MCF 10A (cell line): ENCODE measurements at places on chromosomes 5 and 9. TPM values are rescaled to one million over a fixed set of nuclear protein-coding genes. Genes with fewer than 3 reads are reported as not detected.

Gene CDKN2B
- total RNA-seq, result not detected in 2 replicates

Gene POLR3G
- total RNA-seq, result 13.2 and 13.6 TPM in 2 replicates

Gene PPP2R2B
- total RNA-seq, result 0.54 TPM in 1 of 2 replicates, not detected in the other

Gene PTAR1
- total RNA-seq, result 41.4 and 43.5 TPM in 2 replicates

Gene PCAT7
- not detected in 2 replicates for total RNA-seq

Gene CCDC127
- 4.5 and 5.8 TPM in 2 replicates for total RNA-seq

Gene INSYN2B
- 0.19 and 0.49 TPM in 2 replicates for total RNA-seq

Gene IFNK
- total RNA-seq, result not detected in 2 replicates

Gene SLC2A6
- total RNA-seq, result 0.32 and 0.42 TPM in 2 replicates

- no peak overlapping the region for H3K27ac ChIP-seq
- H3K4me3 ChIP-seq, result no peak overlapping the region
- peak; percentile 50 for DNase-seq
Measured at GRCh38 chr5:119255571-119256356, 100.1 kb upstream of the TNFAIP8 start.

- peaks cover 6% of the 10 kb centered on the region for H3K4me1 ChIP-seq
- no peak overlapping the region for H3K4me3 ChIP-seq
- H3K27ac ChIP-seq, result no peak overlapping the region
- H3K36me3 ChIP-seq, result no peaks in the 10 kb centered on the region
- no peak for DNase-seq
- H3K27me3 ChIP-seq, result no peaks in the 10 kb centered on the region
Measured at GRCh38 chr5:127848098-127848497, 144.9 kb downstream of the CCDC192 start.

DNA sequence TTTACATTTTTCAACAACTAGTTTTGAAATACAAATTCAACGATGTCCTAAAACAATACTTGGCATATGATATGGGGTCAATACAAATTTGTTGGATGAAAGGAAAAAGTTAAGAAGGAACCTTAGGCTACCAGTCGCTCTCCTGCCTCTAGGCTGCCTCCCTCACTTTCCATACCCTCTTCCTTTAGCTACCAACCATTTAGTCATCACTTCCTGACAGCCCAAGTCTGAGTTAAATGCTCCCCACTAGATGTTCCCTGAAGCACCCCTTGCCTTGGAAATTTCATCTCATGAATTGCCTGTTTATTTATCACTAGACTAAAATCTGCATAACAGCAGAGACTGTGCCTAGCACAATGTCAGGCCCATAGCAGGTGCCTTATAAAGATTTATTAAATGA lies 2.7 kb upstream of the LARS1 start:
- H3K36me3 ChIP-seq, result peaks cover 5% of the 10 kb centered on the region
- no peak overlapping the region for H3K4me3 ChIP-seq
- H3K27me3 ChIP-seq, result no peaks in the 10 kb centered on the region
- peaks cover under 1% of the 10 kb centered on the region for H3K4me1 ChIP-seq

DNA sequence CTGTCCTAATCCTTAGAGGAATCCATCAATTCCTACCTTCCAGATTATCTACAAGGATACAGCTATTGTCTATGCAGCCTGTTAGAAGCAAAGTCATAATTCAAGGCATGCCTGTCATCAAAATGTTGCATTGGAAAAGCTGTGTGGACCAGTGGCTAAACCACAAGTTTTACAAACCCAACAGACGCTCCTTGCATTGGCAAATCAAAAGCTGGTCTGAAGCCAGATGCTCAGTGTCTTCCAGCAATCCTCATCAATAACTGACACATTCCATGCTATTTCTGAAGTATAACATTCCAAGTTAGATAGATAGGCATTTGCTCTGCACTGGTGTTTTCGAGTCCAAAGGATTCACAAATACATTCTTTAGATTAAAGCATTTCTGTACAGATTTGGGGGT lies 213.6 kb downstream of the EBF1 start:
- DNase-seq, result no peak
- H3K36me3 ChIP-seq, result no peaks in the 10 kb centered on the region
- H3K27ac ChIP-seq, result no peak overlapping the region
- no peaks in the 10 kb centered on the region for H3K4me1 ChIP-seq

DNA sequence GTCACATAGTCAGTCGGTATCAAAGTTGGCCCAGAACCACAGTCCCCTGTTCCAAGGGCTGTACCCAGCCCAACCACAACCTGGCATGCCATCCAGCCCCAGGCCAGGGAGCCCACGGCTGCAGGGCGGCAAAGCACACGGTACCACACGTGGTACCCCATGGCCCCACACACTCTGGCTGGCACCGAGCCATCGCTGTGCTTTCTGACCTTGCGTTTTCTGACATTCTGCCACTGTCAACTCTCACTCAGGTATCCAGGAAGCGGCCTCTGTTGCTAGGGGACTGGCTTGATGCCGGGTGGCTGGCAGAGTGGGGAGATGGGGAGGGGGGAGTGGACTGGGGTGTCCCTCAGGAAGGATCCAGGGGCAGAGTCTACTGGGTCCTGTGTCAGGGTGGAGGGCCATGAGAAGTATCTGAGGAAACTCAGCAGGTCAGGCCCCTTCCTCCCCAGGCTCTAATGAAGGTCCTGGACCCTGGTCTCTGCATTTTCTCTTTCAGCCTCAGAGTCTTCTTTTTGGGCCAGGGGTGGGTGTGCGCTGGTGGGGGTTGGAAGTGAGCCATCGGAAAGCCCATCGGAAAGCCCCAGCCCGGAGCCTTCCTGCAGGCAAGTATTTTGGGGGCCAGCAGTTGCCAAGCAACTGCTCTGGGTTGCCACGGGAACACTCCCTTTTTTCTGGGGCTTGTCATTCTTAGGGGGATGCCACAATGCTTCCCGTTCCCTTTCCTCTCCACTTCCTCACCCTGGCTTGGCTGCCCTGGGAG lies 21.0 kb upstream of the RALGDS start:
- DNase-seq, result no peak
- H3K4me3 ChIP-seq, result no peak overlapping the region
- H3K27ac ChIP-seq, result no peak overlapping the region
- peaks cover 8% of the 10 kb centered on the region for H3K4me1 ChIP-seq

DNA sequence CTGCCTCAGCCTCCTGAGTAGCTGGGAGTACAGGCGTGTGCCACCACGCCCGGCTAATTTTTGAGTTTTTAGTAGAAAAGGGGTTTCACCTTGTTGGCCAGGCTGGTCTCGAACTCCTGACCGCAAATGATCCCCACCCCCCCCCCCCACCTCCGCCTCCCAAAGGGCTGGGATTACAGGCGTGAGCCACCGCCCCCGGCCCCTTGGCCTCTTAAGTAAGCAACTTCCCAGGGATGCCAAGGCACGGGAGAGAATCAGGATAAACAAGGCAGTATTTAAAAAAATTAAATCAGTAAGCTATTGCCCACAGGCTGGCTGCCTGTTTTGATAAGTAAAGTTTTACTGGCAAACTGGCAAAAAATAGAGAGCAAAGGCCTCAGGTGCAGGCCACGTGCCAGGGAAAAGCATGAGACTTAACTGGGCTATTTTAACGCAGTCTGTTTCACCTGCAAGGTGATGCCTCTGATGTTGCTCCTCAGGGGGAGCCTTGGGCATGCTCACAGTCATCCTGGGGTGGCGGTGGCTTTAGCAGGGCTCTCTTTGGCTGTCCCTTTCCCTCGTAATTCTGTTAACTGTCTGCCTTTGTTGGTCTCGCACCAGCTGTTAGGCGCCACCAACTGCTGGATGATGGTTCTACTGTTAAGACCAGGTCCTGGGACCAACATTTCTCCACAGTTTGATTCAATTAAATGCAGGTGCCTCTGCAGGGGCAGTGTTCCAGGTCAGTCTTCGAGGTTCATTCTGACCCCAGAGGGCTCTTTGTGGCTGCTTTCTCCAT lies 19.4 kb upstream of the RNF130 start:
- DNase-seq, result peak; percentile 61
- no peaks in the 10 kb centered on the region for H3K27me3 ChIP-seq
- no peak overlapping the region for H3K27ac ChIP-seq
- no peaks in the 10 kb centered on the region for H3K4me1 ChIP-seq
- H3K36me3 ChIP-seq, result no peaks in the 10 kb centered on the region

DNA sequence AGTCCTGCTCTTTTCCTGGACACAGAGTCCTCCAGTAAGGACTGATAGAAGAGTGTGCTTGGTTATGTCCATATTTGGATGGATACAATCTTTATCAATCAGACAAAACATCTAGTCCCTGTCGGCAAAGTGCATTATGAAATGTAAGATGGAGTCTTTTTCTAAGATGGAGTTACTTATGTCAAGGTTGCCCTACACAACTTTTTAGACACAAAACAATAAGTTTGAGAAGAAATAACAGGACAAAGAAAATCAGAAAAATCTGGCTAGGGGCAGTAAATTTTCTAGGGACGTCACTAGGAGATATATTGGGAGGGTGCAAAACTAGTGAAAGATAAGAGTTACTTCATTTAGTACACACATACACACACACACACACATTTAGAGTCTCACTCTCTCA lies 23.3 kb upstream of the SUB1 start:
- no peak overlapping the region for H3K4me3 ChIP-seq
- no peak for DNase-seq
- H3K4me1 ChIP-seq, result no peaks in the 10 kb centered on the region
- no peaks in the 10 kb centered on the region for H3K36me3 ChIP-seq

- no peaks in the 10 kb centered on the region for H3K36me3 ChIP-seq
- peaks cover 22% of the 10 kb centered on the region for H3K27me3 ChIP-seq
- no peak overlapping the region for H3K4me3 ChIP-seq
- no peaks in the 10 kb centered on the region for H3K4me1 ChIP-seq
- no peak for DNase-seq
- no peak overlapping the region for H3K27ac ChIP-seq
Measured at GRCh38 chr9:69583645-69584234, 88.4 kb downstream of the APBA1 start.

DNA sequence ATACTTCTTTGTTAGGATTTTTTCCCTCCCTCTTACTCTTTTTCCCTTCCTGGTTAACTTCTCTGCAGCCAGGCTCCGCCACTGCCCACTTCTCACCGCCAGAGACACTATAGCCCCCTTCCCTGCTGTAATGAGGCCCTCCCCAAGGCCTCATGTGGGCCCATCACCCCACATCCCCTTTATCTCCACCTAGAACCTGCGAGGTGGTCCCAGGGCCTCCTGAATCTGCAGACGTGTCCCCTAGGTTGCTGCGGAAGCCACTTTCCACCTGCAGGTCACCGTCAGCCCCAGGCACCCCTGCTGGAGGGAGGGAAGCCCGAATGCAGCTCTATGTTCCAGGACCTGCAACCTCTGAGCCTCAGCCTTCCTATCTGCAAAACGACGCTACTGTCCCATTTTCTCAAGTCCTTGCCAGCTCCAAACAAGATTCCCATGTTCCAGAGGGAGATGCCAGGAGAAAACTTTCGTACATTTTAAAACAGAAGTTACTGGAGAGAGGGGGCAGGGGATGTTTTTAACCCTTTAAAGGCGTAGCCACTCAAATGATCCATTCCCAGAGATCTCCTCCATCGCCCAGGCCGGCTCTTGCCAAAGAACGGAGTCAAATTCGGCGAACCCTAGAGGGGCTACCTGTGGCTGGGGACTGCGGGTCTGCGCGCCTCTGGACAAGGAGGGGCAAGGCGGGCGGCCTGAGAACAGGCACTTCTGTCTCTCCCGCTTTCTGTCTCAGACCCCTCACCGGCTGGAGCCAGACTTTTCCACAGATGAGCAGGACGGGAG lies 929 bp downstream of the SH3PXD2B start:
- peak overlapping the region; percentile 90 for H3K27ac ChIP-seq
- H3K4me1 ChIP-seq, result peaks cover 44% of the 10 kb centered on the region
- DNase-seq, result peak; percentile 53
- peak overlapping the region; percentile 91 for H3K4me3 ChIP-seq

GRCh38 chr9:132641216-132641615 lies 28.6 kb downstream of the DDX31 start:
- peaks cover 65% of the 10 kb centered on the region for H3K36me3 ChIP-seq
- no peaks in the 10 kb centered on the region for H3K4me1 ChIP-seq
- no peak overlapping the region for H3K4me3 ChIP-seq
- H3K27ac ChIP-seq, result no peak overlapping the region
- no peaks in the 10 kb centered on the region for H3K27me3 ChIP-seq

DNA sequence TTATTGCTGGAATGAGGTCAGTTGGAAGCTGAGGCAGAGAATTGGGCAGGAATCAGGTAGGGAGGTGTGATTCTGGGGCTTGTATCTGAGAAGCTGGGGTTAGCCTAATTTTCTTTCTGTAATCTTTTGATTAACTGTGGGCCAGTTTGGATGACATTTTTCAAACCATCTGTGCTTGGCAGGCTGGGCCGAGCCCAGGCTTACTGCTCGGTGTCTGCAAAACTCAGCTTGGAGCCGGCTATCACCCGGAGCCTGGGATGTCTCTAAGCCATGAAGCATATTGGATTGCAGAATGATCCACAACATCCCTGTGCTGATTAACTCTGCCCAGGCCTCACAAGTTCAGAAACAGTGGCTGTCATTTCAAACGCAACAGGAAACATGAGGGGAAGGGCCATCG lies 26.5 kb downstream of the KCNMB1 start:
- H3K27ac ChIP-seq, result no peak overlapping the region
- no peaks in the 10 kb centered on the region for H3K36me3 ChIP-seq
- no peak overlapping the region for H3K4me3 ChIP-seq
- H3K27me3 ChIP-seq, result no peaks in the 10 kb centered on the region
- H3K4me1 ChIP-seq, result no peaks in the 10 kb centered on the region

- H3K4me3 ChIP-seq, result no peak overlapping the region
- H3K27me3 ChIP-seq, result no peaks in the 10 kb centered on the region
- DNase-seq, result no peak
- no peak overlapping the region for H3K27ac ChIP-seq
- H3K36me3 ChIP-seq, result no peaks in the 10 kb centered on the region
Measured at GRCh38 chr5:27797220-27797619, 758.8 kb upstream of the CDH9 start.

DNA sequence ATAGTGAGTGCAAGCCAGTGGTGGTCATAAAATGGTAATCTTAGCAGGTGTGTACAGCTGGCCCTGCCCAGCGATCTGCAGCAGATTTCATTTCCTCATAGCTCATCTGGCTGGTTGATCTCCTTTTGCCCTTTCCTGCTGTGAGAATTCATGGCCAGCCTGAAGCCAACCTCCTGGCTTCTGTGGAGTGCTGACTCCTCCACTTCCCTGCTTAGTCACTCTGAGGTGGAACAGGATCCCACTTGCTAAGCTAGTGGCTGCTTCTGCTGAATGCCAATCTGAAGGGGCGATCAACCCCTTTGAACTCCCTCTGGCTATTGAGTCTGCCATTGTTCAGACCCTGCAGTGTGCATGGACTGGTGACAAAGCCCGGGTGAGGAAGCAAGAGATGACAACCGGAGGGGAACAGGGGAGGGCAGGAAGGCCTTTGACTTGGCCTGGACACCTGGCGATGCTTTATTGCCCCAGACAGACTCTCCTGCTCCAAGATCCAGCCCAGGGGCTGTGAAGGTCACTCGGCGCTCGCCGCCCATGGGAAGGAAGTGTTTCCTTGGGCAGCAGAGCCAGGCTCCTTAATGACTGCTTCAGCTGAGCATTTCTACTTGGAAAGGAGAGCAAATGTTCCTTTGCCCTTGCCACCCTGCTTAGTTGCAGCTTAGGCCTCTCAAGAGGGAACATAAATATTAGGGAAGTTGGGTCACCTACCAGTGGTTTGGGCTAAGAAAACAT lies 341.1 kb downstream of the ZSWIM6 start:
- H3K27me3 ChIP-seq, result no peaks in the 10 kb centered on the region
- H3K4me1 ChIP-seq, result no peaks in the 10 kb centered on the region
- no peak overlapping the region for H3K27ac ChIP-seq
